ENCODE measurements at places on chromosomes 11 and 22.

- no peak for DNase-seq
Measured at GRCh38 chr22:41668971-41669911, 19.4 kb downstream of the SNU13 start.

- DNase-seq = no peak
Measured at GRCh38 chr11:66289548-66290329, 796 bp upstream of the YIF1A start.

DNA sequence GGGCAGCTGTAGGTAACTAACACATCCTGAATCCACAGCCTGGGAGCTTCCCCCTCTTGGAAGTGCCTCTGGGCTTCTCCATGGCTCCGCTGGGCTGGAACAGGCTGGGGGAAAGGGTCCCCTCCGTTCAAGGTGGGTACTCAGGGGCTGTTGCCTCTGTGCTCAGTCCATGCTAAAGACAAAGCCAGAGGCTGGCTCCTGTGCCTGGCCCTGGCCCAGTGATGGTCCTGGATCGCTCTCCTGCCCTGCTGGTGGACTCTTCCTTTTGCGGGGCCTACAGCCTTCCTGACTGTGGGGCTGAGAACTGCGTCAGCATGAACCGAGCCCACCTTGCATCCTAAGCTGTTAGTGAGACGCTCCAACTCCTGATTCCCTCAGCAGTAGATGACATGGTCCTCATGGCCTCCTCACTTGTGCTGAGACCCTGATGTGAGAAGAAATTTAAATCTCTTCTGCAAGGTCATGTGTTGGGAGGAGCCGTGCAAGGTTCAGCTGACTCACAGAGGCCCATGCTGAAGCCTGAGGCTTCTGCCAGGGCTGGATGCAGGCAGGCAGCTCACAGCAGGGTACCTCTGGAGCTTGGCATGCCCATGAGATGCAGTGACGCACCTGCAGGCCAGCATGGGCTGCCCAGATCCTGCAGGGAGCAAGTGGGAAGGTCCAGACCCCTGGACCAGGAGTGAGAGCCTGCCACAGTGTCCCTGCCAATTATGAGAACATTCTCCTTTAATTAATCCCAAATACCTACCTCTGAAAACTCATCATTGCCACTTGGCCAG, 1285.5 kb downstream of the TBC1D22A start:
- no peak for DNase-seq

GRCh38 chr11:58061813-58062212, 31.1 kb downstream of the OR6Q1 start:
- DNase-seq = no peak

Data from CD4-positive, alpha-beta T cell treated with Interleukin-15 for 1 hour (primary cell).